Bronchus fibroblast of lung (primary cell): ENCODE measurements at places on chromosomes 3 and 15. TPM values are rescaled to one million over a fixed set of nuclear protein-coding genes. Genes with fewer than 3 reads are reported as not detected.

The DOCK3 gene
- total RNA-seq = under 0.01 TPM in 2 replicates

The SLC12A8 gene
- total RNA-seq = 4.8 and 6.2 TPM in 2 replicates

The PPP1R14D gene
- not detected in 2 replicates for total RNA-seq

The DAZL gene
- total RNA-seq = not detected in 2 replicates

The TRIM42 gene
- not detected in 2 replicates for total RNA-seq
